DMS 273 treated with DMSO at 0.1 percent for 48 hours (cell line): ENCODE measurements at places on chromosomes 7 and 10.
A peak's percentile ranks its signal among the peaks of the same experiment; 100 is the strongest.

DNA sequence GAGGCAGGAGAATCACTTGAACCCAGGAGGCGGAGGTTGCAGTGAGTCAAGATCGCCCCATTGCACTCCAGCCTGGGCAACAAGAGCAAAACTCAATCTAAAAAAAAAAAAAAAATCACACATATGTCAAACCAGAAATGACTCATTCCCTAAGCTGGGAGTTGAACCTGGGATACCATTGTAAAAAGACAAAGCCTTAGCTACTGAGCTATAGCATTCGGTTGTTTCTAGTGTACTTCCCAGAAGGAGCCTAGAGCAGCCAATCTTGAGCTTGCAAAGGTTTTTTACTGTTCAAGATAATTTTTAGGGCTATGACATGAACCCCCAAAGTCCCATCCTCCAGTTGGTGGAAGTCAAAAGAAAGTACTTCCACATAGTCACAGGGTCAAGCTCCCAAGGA, 87.9 kb downstream of the ZNF467 start:
- no peak for DNase-seq

GRCh38 chr7:23234569-23235296, 11.8 kb upstream of the GPNMB start:
- no peak for DNase-seq

GRCh38 chr10:122381680-122382079, 7.2 kb downstream of the PLEKHA1 start:
- DNase-seq: no peak

- peak; percentile 45 for DNase-seq
Observed at GRCh38 chr10:60162631-60163030, 227.0 kb downstream of the ANK3 start.

DNA sequence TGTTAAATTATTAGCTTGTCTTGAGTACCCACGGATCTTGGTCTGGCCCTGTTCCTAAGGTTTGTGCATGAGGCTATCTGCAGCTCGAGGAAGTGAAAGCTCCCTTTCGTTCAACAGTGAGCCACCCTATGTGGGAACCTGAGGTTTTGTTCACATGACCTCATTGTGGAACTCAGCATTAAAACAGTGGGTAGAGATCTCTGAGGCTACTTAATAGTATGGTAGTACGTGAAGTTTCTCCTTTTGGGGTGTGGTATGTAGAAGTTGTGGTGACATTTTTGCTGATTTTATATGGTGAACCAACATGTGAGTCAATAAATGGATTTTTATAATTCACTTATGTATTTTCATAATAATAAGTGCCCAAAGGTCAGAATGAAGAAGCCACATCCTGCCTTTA, 252.7 kb upstream of the FERD3L start:
- no peak for DNase-seq

DNA sequence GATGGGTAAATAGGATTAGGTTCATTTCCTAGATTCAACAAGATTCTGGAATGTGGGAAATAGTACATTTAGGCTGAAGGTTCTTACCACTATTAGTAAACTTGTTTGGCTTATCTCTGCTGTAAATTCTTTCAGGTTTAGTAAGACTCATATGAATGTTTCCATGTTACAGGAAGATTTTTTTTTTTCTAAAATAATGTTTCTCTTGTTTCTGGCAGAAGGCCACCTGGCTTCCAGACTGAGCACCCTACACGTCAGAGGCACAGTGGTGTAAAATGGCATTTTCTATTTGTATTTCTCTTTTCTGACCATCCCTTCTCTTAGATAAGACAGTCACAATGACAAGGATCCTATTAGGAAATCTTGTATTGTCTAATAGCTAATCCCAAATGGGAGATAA, 22.7 kb upstream of the AASS start:
- DNase-seq: no peak

- no peak for DNase-seq
Observed at GRCh38 chr10:50604809-50605208, 18.9 kb downstream of the SGMS1 start.

DNA sequence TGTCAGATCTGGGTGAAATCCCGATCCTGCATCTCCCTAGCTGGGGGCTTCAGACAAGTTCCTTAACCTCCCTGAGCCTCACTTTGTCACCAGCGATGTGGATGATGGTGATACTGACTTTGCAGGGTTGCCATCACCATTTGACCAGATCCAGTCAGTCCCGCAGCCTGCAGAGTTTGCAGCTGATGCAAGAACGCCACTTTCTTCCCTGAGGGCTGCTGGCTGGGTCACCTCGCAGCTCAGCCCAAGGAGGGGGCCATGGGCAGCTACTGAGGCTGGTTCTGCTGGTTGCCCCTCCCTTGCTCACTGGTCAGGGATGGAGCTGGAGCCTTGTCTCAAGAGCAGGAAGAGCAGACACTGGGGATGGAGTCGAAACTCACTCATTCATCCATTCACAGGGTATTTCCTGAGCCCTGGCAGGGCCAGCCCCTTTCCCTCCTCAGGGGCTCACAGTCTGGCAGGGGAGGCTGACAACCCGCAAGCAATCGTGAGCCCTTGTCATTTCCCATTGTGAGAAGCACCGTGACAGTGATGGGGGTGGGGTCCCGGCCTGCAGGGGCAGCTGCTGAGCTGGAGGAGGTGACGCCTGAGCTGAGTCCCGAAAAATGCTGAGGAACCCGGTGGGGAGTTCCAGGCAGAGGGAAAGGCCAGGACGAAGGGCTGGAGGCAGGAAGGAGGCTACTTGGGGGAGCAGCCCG, 111.1 kb upstream of the TCF7L2 start:
- no peak for DNase-seq

DNA sequence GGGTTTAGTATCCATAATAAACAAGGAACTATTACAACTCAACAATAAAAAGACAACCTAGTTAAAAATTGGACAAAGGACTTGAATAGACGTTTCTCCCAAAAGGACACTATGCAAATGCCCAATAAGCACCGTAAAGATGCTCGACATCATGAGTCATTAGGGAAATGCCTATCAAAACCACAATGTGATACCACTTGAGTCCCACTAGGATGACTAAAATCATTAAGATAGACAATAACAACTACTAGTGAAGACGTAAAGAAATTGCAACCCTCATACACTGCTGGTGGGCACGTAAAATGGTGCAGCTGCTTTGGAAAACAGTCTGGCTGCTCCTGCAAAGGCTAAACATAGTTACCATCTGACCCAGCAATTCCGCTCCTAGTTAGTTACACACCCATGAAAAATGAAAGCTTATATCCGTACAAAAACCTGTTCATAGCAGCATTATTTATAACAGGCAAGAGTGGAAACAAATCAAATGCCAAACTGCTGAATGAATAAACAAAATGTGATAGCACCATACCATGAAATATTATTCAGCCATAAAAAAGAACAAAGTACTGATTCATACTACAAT, 17.3 kb downstream of the CCDC3 start:
- DNase-seq: no peak

DNA sequence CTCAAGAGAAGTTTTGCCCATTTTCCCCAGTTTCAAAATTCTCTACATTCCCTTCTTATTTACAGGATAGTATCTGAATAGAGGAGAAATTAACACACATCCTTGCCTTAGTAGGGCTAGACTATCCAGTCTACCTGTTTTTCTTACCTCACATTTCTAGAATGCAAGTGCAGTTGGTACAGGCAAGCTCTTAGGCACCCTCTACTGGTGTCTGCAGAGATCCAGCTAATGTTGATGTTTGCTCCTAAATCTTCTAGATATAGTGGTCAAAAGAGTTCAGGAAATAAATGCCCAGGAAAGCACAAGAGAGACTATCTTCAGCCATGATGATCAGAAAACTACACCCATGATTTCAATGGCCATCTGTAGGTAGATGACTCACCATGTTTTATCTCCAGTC, 205.3 kb downstream of the HTR7 start:
- DNase-seq: no peak

GRCh38 chr10:11444531-11445228, 166.8 kb downstream of the USP6NL start:
- no peak for DNase-seq

DNA sequence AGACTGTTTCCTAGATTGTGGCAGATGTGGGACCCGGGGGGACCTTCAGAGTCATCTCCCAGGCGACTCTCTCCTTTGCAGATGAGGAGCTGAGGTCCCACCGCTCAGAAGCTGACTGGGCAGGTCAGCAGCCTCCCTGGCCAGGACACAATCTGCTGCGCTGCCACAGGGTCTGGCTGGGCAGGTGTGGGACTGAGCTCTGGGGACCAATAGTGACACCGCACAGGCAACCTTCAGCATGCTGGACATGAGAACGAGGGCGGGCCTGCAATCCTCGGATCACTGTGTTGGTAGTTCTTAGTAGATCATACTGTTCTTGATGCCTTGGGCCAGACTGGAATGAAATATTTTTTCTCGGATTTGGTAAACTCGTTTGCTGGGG, 20.5 kb upstream of the CRYGN start:
- DNase-seq: no peak

- no peak for DNase-seq
Observed at GRCh38 chr10:77622889-77623291, 14.7 kb downstream of the KCNMA1 start.

DNA sequence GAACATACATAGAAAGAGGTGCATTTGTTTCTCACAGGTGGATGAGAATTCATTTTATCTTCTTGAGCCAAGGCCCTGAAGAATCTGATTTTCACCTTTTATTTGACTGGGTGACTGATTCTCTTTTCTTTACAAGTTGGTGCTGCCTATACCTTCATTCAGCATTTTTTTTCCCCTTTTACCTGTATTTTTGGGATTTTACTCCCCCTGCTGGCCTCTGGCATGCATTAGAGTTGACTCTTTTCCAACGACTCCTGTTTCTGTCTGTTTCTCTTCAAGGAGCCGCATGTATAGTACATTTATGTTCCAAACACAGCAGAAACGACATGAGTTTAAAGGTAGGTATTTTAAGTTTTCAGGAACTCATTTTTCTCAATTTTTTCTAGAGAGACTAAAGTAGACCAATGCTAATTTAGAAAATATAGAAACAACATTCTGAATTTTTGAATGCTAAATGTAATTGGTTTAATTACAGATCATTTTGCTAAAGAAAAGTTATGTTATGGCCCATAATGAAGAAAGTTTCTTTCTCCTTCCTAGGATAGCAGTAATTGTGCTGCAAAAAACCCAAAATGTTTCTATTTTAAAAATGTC, 149.8 kb upstream of the HDAC9 start:
- peak; percentile 34 for DNase-seq

- no peak for DNase-seq
Observed at GRCh38 chr10:34966451-34966850, 123.7 kb downstream of the CUL2 start.

- DNase-seq: no peak
Observed at GRCh38 chr10:127034790-127035189, 129.6 kb downstream of the DOCK1 start.

DNA sequence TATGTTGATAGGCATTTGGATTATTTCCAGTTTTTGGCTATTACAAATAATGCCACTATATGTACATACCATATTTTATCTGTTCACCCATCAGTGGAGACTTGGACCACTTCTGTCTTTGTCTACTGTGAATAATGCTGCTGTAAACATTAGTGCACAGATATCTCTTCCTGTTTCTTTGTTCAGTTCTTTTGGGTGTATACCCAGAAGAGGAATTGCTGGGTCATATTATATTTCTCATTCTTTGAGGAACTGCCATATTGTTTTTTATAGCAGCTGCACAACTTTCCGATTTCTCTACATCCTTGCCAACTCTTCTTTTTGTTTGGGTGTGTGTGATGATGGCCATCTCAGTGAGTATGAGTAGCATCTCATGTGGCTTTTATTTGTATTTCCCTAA, 218.0 kb downstream of the LRMDA start:
- DNase-seq: no peak

DNA sequence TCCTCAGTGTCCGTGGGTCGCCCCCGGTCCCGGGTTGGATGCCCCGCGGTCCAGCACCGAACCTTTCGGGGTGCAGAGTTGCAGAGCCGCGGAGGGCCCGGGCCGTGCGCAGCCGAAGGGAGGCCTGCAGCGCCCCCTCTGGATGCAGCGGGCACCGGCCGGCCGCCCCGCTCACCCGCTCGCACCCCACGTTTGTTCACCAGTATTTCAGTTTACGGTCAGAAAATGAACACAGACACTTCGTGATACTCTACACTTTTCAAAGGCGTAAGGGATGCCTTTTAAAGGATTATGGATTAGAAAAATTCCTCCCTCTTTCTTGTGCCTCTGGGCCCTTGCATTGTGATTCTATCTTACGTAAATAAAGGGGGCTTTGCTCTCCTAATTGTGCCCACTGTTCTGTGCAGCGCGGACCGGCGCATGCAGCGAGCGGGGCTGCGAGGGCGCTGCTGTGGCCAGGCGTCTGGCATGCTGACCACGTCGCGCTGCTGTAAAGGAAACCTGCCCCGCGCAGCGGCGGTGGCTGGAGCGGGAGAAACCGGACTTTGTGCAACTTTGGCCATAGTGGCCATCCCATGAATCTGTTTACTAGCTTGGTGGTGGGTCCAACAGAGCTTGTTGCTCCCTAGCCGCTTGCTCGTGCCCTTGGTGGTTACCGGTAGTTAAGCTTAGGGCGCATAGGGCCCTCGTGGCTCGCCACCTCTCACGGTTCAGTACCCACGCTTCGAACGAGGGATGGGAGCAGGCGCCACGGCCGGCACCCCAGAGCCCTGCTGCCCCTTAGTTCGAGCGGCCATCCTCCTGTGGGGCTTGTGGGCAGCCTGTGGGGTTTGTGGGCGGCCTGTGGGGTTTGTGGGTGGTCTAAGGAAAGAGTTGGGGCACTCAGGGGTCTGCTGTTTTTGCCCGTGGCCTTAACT, 739 bp upstream of the MEST start:
- DNase-seq: no peak

- no peak for DNase-seq
Observed at GRCh38 chr7:40015790-40016296, 65.8 kb downstream of the CDK13 start.

DNA sequence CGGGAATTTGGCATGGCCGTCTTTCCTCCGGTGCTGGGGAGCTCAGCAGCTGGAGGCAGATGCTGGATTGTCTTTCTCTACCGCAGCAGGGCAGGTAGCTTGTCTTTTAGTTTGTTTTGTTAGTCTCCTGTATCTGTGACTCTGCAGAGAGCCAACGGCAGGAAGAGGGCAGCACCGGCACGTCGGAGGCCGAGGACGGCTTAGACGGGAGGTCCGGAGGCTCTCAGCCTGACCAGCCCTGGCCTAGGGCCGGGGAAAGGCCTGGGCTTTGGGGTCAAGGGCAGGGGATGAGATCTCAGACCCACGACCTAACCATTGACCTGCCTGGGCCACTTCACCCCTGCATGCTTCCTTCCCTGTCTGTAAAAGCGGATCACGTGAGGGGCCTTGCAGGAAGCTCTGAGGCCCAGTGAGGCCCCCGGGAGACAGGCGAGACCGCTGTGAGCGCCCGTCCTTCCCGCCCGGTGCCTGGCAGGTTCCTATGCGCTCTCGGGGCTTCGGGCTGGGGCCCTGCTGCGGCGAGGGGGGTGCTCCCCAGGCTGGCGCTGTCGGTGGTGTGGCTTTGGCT, 72.7 kb downstream of the LHPP start:
- no peak for DNase-seq
